ENCODE measurements at places on chromosomes 5 and 9. TPM values are rescaled to one million over a fixed set of nuclear protein-coding genes. Genes with fewer than 3 reads are reported as not detected.

Gene SHC3
- total RNA-seq, result 7.1 TPM

Gene CDC20B
- total RNA-seq, result not detected

Gene ITGA2
- 7.2 TPM for total RNA-seq

Gene PCDHA9
- 0.36 TPM for total RNA-seq

Gene SHROOM1
- total RNA-seq, result 5.7 TPM

Gene NR4A3
- 0.23 TPM for total RNA-seq
